Activated CD4-positive, alpha-beta T cell treated with anti-CD3 and anti-CD28 coated beads for 4 hours (primary cell): ENCODE measurements at places on chromosomes 1 and 21.

GRCh38 chr1:150836129-150836773 is 28.2 kb upstream of the CTSK start:
- no peak for DNase-seq

DNA sequence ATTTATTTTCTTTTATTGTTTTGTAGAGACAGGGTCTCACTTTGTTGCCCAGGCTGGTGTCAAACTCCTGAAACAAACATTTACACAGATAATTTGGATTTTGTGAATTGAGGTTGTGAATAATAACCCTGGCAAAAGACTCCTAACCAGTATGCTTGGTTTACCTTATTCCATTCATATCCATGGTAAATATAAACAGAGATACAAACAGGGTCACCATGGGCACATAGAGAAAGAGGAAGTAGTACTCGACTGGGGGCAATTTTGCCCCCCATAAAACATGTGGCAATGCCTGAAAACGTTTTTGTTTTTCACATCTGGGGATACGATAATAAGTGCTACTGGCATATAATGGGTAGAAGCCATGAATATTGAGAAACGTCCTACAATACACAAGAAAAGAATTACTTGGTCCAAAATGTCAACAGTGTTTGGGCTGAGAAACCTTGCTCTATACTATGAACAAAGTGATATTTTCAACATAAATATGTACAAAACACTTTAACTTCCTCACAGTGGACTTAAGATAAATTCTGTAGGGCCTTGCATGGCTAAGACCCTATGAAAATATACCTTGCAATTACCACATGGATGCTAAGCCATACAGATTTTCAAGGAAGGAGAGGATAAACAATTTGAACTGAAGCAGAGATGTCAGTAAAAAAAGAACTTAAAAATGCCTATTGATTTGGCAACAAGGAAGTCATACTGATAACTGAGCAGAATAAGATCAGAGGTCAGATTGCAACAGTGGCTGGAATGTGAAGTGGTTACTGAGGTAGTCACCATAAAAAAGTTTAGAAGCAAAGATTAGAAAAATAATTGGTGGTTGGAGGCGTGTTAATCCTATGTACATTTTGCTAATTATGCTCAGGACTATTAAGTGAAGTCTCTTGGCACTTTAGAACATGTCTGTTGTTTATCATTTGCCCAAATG is 27.4 kb upstream of the ASPM start:
- DNase-seq: no peak

GRCh38 chr1:110390692-110391245 is at the start of gene SLC16A4:
SLC16A4 (minus strand) TSS chr1:110391026; CDS start chr1:110389323, 1,703 bp downstream.
- DNase-seq: no peak

GRCh38 chr1:50735443-50735842 is 224.6 kb downstream of the FAF1 start:
- no peak for DNase-seq

GRCh38 chr1:203619091-203619780 is 7.4 kb upstream of the ATP2B4 start:
- DNase-seq: no peak

DNA sequence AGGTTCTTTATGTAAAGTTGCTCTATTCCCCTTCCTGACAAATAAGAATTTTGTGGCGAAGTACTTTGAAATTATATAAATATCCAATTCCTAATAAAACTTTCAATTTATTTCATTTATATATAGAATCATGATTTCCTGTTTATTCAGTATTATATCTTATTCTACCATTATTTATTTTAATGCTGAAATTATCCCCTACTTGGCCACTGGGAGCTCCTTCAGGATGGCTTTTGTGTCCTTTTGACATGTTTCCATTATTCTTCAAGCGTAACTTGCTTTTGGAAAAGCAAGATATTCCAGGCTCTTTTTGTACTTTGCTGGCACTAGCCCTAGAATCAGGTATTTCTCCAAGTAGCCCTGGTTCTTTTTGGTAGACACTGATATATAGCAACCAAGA is 67.2 kb upstream of the CACYBP start:
- DNase-seq: no peak

- no peak for DNase-seq
These were observed 7.3 kb downstream of the NPR1 start for GRCh38 chr1:153685544-153686340.

DNA sequence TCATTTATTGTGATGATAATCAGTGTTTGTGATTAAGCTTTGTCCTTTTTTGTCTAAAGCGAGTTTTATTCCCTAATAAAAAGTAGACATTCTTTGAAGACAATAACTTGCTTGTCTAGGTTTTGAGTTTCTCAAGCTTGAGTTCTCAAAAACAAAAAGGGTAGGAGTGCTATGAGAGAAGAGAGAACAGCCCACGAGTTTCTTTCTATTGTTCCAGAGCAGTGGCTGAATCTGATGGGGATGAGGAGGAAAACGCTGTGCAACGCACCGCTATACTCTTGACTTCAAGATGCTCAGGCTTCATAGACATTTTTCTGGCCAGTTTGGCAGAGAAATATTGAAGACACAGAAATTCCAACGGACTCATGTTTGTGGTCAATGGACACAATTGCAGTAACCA is 669.8 kb upstream of the B3GALT2 start:
- DNase-seq: no peak

DNA sequence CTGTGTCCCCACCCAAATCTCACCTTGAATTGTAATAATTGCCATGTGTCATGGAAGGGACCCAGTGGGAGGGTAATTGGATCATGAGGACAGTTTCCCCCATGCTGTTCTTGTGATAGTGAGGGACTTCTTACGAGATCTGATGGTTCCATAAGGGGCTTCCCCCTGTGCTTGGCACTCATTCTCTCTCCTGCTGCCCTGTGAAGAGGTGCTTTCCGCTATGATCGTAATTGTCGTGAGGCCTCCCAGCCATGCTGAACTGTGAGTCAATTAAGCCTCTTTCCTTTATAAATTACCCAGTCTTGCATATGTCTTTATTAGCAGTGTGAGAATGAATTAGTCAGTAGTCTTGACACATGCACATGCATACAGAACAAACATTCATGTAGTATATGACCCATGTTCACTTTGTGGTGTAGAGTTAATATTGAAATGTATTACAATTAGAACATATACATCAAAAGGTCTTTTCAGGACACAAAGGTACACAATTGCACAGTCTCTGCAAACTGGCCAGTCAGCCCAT is 16.9 kb upstream of the IFI16 start:
- DNase-seq: no peak

GRCh38 chr1:208431721-208432120 is 187.5 kb upstream of the PLXNA2 start:
- no peak for DNase-seq

DNA sequence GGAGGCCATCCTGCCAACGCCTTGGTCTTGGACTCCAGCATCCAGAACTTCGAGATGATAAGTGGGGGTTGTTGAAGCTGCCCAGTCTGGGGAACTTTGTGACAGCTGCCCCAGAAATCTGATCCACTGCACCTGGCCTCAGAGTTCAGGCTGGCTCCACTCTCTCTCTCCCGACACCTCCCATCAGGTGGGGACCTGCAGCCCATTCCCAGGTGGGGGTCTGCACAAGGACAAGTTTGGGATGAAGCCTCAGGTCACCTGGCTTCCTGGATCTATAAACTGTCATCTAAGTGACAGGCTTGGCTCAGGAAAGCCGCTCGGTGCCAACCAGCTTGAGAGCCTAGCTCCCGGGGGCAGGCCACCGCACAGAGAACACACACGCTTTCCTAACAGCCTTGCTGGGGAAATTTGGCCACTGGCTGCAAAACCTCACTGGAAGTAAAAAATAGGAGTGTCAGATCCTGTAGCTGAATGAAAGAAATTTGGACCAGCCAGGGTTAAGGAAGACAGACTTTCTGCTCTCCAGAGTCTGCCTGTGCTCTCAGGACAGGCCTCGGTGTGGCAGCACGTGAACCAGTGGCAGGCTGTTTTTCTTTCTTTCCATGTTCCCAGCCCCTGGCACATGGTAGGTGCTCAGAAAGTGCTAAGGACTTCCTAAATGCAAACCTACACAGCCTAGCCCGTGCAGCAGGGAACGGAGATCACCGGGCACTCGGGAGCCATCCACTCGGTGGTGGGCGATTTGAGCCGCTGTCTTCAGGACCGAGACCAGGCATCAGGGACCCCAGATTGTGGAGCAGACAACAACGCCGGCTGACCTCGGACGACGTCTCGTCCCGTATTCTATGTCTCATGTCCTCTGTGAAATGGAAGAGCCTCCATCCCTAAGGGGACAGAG is 42.6 kb upstream of the LBR start:
- no peak for DNase-seq

DNA sequence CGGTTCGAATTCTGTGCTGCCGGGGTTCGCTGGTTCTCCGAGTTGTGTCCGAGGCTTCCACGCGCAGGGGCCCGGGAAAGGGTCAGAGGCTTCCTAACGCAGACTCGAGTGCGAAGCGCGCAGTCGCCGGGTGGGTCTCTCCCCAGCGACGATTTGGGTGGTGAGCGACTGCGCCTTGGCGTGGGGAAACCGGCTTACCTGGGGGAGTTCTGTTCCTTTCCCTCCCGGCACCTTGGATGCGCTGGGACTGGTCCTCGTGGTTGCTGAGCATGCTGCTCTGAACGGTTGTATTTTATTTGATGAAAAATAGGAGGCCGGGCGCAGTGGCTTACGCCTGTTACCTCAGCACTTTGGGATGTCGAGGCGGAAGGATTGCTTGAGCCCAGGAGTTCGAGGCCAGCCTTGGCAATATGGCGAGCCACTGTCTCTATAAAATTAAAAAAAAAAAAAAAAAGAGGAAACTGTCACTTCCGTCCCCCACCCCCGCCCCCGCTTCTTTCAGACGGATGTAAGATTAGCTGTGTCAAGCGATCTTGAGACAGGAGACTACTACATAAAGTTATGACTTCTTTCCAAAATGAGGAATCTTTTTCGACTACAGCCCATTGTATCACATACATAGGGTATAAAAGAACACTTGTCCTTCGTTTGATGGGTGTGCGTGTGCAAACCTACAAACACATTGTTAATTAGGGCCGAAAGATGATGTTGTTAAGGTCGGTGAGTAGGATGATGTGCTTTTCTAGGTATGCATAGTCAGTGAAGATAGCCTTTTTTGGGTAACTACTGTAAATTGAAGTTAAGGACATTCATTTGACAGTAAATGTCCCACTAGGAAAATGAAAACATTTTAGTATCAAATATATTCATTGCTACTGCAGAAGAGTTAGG is at the start of gene CCDC18:
Gene CCDC18 (plus strand): TSS at position 2 of the 891 bp plus-strand sequence. CDS start 2,638 bp downstream, outside the sequence.
- peak; percentile 74 for DNase-seq

DNA sequence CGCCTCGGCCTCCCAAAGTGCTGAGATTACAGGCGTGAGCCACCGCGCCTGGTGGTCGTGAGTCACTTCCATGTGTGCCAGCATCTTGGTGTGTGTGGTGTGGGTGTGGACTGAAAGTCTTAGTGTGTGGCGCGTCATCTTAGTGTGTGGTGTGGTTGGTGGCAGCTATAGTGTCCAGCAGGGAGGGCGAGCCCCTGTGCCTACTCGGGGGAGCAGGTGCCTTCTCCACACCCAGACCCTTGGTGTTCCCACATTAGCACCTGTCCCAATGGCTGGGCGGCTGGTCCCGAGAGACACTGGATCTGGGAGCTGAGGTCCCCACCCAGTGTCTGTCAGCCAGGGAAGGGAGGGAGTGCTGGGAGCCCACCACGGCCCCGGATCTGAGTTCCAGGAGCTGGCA is 2.8 kb downstream of the SCNN1D start:
- DNase-seq: no peak

DNA sequence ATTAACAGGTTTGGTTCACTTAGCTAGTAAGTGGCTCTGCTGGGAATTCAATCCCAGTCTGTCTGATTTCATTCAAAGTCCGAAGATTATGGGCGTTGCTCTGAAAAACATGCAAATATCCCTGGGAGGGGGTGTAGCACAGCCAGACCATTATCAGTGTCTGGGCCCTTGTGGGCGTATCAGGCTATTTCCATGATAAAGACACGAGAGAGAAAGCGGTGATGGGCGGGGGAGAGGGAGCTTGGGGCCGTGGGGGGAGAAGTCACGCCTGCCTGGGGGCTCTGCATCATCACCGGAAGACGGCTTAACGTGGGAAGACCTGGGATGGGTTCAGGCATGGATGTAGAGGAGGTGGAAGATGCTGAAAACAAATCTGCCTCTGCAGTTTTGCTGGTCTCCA is 25.8 kb downstream of the IL6R start:
- DNase-seq: no peak

GRCh38 chr1:172650474-172651193 is 8.3 kb upstream of the FASLG start:
- no peak for DNase-seq

DNA sequence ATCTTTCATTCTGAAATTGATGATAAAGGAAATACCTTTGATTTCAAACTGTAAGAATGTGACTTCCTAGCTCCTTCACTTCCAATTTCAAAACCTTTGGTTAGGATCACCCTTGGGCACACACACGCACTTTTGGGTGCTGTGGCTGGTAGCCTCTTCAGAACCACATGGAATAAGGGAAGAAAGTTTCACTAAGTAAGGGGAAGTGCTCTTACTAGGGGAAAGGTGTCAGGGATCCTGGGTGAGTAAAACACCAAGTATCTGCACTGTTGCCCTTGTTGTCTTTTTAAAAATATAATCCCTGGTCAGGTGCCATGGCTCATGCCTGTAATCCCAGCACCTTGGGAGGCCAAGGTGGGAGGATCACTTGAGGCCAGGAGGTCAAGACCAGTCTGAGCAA is 132.4 kb downstream of the SDCCAG8 start:
- no peak for DNase-seq

GRCh38 chr1:106688446-106688845 is 368.0 kb upstream of the PRMT6 start:
- DNase-seq: no peak

DNA sequence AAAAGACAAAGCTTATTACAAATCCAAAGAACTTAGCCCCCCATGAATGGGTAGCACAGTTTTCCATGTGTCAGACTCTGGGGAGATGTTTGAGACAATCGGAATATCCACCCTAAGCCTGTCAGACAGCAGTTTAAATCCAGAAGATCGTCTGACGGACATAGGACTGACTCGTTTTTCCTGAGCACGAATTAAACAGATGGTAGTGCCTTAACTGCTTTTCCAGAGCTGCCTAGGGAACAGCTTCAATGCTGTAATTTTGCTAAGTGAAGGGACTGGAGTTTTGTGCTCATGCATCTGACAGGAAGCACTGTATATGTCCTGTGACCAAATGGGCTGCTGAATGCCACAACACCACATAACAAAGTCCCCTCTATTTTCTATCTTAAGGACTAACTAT is 48.6 kb downstream of the PCNX2 start:
- no peak for DNase-seq

GRCh38 chr1:11417162-11417561 is 61.8 kb upstream of the DISP3 start:
- DNase-seq: no peak

GRCh38 chr21:42369821-42370220 is 3.5 kb upstream of the TFF1 start:
- DNase-seq: no peak

- no peak for DNase-seq
These were observed 19.7 kb upstream of the NRDC start for GRCh38 chr1:51898090-51898734.
